ENCODE measurements at places on chromosomes 1 and 21. TPM values are rescaled to one million over a fixed set of nuclear protein-coding genes. Genes with fewer than 3 reads are reported as not detected.

The DMRTB1 gene
- not detected for total RNA-seq

The BARHL2 gene
- total RNA-seq, result not detected

The GADD45A gene
- total RNA-seq, result 35.9 TPM

The DCAF6 gene
- total RNA-seq, result 45.5 TPM

The SH3BGR gene
- total RNA-seq, result 1.1 TPM

The PAPPA2 gene
- total RNA-seq, result 1.6 TPM

The ASPM gene
- total RNA-seq, result 58.0 TPM

The KDM5B gene
- total RNA-seq, result 101 TPM

The OPTC gene
- total RNA-seq, result not detected

The RPE65 gene
- total RNA-seq, result not detected

The SPRR2G gene
- total RNA-seq, result not detected

The ZBTB8B gene
- not detected for total RNA-seq

The OR14K1 gene
- total RNA-seq, result not detected

The MCOLN3 gene
- total RNA-seq, result 0.29 TPM

The ST6GALNAC5 gene
- 7.3 TPM for total RNA-seq

The LCE1C gene
- not detected for total RNA-seq

The PALMD gene
- total RNA-seq, result not detected

The IFI44 gene
- total RNA-seq, result 3.3 TPM

The KIF21B gene
- 0.29 TPM for total RNA-seq

All from placental pericyte (primary cell).